NCI-H187 (cell line): ENCODE measurements at places on chromosomes 16 and 17.

DNA sequence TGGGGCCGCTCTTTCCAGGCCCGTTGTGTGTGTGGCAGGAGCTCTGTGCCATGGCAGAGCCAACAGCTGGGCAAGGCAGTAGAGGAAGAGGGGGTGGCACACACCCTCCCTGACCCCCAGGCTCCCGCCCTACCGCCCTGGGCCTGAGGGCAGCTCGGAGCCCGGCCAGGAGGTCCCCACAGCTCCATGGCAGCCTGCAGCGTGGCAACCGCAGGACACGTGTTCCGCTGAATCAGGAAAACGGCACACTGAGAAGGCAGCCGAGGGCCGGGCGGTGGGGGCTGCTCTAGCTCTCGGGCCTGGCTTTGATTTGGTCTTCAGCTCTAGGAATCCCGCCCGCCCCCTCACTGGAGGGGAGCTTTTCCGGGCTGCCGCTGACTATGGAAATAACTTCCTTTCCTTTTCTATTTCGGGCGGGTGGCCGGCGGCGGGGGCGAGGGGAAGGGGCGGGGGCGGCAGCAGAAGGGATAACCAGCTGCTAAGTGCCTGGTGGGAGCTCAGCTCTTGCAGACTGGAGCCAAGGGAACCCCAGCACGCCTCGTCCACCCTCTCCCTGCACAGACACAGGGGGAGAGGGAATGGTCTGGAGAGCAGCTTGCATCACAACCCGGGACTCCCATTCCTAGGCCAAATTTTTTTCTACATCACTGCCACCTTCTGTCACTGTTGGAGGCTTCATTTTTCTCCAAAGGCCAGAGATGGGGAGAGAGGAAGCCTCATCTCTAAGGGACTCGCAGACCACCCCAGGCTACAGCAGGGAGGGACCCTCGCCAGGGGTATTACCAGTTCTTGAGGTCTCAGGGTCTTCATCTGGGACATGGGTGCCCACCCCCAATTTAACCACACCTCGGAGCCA is 24.8 kb upstream of the MRPS23 start:
- DNase-seq: no peak

- peak; percentile 76 for DNase-seq
Observed at GRCh38 chr17:82330322-82331239, 3.0 kb downstream of the SECTM1 start.

GRCh38 chr17:65772989-65773388 is 211.5 kb upstream of the AXIN2 start:
- DNase-seq: no peak

GRCh38 chr16:88194397-88195268 is 188.1 kb upstream of the ZNF469 start:
- no peak for DNase-seq

- DNase-seq: no peak
Observed at GRCh38 chr16:30980434-30980833, 4.6 kb upstream of the HSD3B7 start.

GRCh38 chr17:51742571-51742970 is 415.9 kb downstream of the CA10 start:
- DNase-seq: no peak

DNA sequence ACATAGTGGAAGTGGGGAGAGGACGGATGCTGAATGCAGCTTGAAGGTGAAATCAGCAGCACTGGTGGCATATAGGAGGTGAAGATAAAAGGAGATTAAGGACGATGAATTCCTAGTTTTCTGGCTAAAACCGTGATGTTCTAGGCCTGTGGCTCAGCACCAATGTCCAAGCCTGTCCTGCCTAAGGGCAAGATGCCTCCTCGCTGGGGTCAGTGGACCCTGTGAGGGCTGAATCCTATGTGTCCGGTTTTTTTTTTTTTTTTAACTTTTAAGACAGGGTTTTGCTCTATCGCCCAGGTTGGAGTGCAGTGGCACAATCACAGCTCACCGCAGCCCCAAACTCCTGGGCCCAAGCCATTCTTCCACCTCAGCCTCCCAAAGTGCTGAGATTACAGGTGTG is 12.8 kb downstream of the CPNE2 start:
- DNase-seq: no peak

- DNase-seq: no peak
Observed at GRCh38 chr16:81239367-81240121, 1.1 kb downstream of the BCO1 start.

GRCh38 chr16:22141767-22142166 is 20.5 kb upstream of the SDR42E2 start:
- DNase-seq: no peak

DNA sequence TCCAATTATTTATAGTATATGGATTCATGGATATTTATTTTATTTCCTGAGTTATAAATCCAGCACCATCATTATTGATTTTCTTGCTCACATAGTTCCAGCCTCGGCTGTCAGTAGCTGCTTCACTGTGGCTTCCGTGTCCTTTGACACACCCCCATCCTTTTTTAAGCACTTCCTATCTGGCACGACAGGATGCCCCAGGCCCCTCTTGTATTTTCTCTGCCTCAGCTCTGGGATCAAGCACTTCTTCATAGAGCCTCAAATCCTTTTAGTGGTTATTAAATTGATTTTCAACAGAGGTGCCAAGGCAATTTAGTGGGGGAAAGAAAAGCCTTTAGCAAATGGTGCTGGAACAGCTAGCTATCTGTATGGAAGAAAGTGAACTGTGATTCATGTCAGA is 59.8 kb downstream of the GAN start:
- DNase-seq: no peak

DNA sequence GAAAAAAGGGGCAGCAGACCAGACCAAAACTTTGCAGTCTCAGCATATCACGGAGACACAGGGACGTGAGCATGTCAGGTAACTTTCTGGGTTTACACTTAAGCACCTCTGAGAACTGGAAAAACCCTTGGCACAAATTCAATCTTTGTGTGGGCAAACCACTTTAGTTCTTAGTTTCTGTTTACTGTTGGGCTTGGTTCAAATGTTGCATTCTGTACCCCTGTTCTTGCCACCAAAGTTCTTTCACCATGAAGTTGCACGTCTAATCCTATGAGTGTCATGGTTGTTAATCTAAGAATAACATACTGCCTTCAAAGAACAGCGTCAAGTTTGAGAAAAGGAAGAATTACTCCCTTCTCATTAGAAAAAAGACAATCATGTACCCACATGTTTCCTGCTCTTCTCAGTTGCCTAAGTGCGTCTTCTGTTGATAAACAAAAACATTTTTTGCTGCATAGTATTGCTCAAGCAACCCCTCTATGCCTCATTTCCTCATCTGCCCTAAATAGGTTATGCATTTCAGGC is 11.6 kb downstream of the KRT33A start:
- DNase-seq: no peak

DNA sequence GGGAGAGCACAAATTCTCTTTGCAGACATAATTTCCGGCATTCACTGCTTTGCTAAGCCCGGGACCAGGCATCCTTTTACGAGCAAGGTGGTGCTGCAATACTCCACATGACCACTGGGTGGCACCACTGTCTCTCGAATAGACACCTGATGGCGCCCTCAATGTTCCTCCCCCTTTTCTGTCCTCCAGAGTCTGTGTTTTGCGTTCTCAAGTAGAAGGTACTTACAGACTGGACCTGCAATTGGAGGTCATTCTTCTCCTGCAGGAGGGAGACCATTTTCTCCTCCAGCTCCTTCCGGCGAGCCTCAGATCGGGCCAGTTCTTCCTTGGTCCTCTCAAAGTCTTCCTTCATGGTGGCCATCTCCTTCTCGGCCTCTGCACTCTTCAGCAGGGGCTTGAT is 45.2 kb downstream of the MYH13 start:
- DNase-seq: peak; percentile 5

- no peak for DNase-seq
Observed at GRCh38 chr17:72182371-72182873, 61.6 kb downstream of the SOX9 start.

DNA sequence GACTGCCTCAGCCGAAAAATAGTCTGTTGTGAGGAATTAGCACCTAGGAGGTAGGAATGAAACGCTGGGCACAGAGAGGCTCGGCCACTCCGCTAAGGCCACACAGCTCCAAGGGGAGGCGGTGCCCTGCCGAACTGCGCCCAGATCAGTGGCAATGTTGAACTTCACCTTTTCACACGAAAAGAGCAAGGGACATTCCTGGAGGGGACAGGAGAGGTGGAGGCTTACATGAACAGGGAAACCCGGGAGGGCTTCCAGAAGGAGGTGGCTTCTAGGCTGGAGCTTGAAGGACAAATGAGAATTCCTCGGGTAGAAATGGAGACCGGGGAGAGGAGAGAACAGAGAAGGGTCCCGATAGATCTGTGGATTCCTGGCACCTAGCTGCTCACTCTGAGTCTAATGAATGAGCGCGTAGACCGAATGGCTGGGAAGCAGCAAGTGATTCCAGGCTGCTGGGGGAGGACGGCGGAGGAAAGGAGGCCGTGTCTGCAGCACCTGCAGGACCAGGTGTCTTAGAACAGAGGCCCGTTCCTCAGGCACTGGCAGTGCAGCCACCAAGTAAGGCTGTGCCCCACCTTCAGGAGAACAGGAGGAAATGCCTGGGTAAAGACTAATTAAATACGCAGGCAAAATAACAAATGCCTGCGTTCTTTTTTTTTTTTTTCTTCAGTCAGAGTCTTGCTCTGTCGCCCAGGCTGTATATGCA is 722 bp upstream of the SLC38A10 start:
- DNase-seq: peak; percentile 13

DNA sequence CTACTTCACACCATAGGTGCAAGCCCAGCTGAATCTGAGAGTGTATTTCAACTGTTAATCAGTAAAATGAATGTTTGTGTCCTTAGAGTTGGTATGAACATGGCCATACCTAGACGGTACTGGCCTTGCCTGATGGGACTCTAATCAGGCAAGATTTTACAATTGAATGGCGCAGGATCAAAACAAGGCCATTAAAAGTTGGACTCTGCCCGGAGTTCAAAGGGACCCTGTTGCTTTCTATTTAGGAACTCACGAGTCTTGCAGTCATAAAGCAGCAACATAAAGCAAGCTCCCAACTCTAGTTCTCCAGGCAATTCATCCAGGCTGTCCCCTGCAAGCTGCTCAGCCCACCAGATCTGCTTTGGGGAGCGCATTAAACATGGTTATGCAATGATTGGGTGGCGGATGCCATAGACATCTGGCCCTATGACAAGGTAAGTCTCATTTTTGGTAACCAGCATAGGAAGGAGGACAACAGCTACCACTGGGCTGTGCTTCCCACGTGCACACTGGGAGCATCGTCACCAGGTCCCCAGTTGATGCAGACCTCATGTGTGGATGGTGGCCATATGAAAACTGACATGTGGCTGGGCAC is 8.8 kb downstream of the TMEM186 start:
- no peak for DNase-seq

DNA sequence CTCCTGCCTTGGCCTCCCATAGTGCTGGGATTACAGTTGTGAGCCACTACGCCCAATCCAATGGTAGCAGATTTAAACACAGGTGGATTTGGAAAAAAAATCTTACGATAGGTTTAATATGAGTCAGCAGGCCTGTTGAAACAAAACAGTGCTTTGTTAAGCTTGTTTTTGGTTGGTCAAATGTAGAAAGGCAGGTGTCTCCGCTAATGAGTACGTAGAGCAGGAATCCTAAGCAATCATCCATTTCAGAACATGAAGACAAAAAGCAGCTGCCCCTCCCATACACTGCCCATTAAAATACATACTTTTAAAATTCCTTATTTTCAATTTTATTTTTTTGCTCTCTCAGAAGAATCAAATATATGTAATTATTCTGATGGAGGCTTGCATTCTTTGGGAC is 1.9 kb upstream of the WWOX start:
- no peak for DNase-seq

DNA sequence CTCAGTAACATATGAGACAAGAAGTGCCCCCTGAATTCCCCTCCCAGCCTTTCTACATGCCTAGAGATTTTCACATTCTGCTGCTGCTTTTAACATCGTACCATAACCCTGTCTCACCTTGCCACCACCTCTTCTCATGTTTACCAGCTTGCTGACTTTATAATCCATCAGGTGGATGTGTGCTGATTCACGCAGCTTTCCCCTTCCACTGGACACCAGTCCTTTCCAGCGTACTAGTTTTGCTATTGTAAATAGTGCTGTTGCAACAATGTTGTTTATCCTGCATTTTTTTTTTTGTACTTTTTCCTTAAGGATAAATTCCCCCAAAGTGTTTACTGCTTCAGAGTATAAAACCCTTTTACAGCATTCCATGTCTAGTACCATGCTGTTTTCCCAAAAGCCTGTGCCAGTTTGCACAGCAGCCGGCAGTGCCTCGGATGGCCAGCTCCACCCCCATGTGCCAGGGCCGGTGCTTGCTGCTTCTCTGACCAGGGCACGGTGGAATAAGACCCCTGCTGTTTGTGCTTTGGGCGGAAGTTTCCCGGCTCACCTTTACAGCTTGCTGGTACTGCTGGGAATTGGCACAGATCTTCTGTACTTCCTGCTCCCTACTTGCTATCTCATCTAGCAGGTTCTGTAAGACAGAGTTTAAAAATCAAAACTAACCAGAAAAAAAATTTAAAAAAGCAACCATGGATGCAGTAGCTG is 41.3 kb downstream of the UBN1 start:
- no peak for DNase-seq

DNA sequence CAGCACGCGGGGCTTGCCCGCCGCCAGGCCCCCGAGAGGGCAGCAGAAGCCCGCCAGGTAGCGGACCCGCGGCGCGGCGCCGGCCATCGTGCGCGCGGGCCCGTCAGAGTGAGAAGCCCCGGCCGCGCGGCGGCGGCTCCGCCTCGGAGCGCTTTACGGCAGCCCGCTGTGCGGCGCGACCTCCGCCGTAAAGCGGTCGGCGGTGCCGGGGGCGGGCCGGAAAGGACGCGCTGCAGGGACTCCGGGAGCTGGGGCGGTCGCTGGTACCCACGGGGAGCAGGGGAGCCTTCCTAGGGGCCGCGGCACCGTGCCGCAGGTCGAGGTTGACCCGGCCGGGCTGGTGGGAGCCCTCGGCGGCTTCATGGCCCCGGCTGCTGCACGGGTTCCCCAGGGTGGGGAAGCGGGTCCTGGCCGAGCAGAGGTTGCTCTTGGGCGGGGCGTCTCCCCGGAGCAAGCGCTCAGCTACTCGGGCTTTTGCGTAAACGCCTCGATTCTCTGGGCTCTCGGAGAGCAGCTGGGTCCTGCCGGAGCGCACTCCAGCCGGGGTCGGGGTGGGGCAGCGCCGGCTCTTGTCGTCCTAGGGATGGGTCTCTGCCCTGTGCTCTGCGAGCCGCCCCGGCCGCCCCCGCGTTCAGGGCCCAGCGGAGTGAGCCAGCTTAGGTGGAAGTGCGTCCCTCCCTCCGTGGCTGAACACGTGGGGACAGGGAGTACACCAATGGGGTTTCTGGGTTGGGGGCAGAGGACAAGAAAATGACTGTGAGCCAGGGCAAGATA is at the start of gene FAAP100:
Gene FAAP100, minus strand, starts transcription at position 110 of the 774 bp plus-strand sequence. Its CDS starts 23 bp downstream, at position 87.
- peak; percentile 72 for DNase-seq

GRCh38 chr17:39792526-39793221 is 54.9 kb downstream of the GRB7 start:
- no peak for DNase-seq

- DNase-seq: no peak
Observed at GRCh38 chr16:85061566-85061965, 34.0 kb downstream of the KIAA0513 start.

GRCh38 chr16:68433316-68433715 is 15.0 kb downstream of the SMPD3 start:
- no peak for DNase-seq

DNA sequence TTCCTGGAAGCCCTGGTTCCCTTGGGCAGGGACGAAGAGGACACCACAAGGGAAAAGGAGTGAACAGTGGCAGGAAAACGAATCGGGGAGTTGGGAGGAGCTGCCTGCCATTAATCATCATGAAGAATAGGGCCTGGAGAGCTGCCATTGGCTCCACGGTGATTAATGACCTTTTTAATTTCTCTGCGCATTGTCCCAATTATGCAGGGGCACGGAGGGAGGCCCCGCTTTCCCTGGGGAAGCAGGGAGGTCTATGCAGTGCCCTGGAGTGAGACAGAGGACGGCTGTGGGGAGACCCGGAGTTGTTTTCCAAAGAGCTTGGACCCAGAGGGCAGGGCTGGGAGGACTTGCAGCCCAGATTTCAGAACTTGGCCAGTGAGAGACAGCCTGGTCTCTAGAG is 338.9 kb upstream of the C16orf82 start:
- DNase-seq: no peak
